Activated CD4-positive, alpha-beta T cell treated with anti-CD3 and anti-CD28 coated beads, Interleukin-2, Interleukin-4, amounts not matched to agents 100 ng/mL and 50 ng/mL, durations not matched to agents 16 hours and 8 hours (primary cell): ENCODE measurements at places on chromosomes 4 and X.

DNA sequence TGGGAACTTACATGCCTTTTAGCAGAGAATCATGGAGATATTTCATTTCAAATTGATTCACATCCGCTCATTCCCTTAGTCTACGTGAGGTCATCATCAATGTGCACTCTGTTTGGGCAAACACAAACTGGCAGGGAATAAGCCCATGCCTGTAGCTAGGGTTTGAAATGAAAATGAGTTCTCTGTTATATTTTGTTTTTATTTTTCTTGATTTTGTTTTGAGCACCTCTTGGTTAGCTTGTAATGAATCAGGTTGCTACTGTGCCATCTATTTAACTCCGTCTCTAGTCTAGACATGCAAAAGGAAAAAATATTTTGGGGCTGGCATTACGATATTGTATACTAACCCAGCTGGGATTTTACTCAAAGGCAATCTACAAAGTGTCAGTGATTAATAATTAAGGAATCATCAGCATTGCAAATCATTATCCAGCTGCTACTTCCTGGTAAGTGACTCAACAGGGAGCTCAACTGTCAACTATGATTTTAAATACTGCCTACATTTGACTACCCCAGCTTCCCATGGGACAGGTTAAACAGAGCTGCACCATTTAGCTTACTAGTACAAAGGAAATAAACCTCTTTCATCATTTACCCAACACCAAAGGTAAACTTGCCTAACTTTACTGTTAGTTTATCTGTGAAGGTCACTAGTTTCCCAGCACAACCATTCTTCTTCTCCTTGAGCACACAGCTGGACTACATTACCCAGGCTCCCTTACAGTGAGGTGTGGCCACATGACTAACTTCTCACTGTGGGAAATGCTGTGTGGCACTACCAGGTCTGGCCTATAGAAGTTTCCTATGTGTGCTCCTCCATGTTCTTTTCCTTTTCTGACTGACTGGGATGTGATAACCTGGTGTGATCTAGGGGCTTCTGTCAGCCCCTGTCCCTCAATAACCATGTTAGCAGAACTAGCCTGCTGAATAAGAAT, 21.2 kb upstream of the TRPC5OS start:
- DNase-seq = peak; percentile 3

GRCh38 chr4:127055357-127055756, 577.4 kb upstream of the INTU start:
- DNase-seq = no peak

DNA sequence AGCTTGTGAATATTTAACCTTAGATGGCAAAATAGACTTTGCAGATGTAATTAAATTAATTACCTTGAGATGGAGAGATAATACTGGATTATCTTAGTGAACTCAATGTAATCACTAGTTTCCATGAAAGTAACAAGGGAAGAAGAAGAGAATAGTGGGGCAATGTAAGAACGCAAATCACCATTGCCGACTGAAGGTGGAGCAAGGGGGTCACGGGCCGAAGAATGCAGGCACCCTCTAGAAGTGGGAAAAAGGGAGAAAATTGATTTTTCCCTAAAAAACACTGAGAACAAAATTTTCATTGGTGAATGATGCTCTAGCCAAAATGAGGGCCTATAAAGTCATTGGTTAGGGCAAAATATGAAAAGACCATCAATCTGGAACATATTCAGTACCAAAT, 375.6 kb upstream of the EPHA5 start:
- DNase-seq = no peak

DNA sequence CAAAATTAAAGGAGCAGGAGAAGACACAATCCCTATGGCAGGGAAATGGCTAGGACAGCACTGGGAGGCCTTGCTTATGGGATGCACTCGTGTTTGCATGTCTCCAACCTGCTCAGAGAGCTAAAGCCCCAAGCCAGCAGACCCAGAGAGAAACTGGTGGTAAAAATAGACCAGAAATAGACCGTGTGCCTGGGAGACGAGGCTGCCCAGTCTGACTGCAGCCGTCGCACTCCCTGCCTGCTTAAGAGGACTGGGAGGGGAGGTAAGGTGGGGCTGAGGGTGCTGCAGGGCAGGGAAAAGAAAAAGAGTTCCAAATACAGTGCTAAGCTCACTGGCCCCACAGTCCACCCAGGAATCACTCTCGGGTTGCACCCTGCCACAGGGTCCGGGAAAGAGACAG, 633.5 kb downstream of the BCOR start:
- no peak for DNase-seq

GRCh38 chrX:124217304-124218251, 114.9 kb upstream of the TEX13D start:
- peak; percentile 91 for DNase-seq

DNA sequence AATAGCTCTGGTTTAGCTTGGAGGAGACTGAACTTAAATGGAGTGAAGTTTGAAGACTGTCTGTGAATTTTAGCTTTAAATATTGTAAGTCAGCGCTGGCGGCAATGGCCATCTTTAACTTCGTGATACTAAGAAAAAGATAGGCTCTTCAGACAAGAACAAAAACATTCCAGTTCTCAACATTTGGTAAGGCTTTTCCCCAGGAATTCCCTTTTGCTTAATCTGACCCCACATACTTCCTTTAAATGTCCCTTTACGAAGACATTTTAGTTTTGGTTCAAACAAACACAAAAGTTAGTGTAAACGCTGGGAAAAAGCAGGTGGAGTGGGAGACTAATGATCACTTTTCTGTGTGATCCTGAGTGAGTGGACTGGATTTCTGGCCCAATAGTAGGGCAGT, 106.2 kb downstream of the MAML3 start:
- DNase-seq = no peak

DNA sequence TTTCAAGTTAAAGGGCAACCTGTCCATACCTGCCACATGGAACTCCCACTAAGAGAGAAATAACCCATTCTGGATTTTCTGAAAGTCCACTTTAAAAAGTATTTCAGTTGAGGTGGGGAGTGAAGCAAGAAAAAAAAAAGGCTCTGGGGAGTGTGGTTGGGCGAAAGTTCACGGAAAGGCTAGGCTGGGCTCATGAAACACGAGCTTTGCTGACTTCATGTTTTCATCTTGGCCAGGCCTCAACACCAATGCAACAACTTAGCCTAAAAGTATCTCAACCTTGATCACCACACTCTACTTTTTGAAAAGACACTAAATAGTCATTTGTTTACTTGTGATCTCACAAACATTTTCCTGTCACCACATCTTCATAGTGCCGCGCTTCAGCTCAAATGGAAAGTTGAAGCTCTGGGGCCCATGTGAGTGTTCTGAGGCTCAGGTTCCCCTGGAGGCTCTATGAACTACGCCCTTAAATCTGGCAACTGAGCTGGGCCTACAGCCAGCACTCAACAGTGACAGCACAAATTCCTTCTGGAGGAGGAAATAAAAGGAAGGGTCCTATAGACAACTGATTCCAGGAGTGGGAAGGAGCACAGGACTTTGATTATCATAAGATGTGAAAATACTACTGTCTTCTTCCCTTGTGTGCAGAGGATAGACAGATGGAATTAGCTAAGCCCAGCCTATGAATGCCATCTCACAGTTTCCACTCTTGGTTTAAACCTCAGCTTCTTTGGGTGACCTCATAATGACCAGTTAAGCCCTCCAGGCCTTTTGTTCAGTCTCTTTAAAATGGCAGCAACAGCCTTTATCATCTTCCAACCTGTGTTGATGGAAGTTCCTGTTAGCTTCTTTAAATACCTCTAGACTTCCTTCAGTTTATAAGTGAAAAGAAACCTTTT, 5.1 kb downstream of the CD40LG start:
- peak; percentile 72 for DNase-seq

GRCh38 chr4:16750882-16751642, 147.4 kb downstream of the LDB2 start:
- no peak for DNase-seq

DNA sequence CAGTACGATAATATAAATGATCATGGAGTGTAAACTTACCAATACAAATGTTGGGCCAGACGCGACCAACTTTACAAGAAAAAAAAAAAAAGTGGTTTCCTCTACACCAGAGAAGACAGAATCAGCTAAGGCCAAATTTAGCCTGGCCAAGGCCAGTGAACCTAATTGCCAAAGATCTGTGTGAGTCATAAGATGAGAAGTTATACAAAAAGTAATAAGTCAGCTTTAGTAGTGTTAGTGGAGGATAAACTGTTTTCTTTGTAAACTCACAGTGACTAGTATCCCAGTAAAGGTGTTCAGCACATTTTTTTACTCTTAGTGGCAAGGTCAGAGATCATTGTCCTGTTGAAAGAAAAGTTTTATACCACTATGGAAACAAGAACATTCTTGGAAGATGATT, 531.4 kb upstream of the TECRL start:
- DNase-seq = no peak
